ENCODE measurements at places on chromosomes 5 and 9.

GRCh38 chr9:4486176-4486575 is 4.1 kb upstream of the SLC1A1 start:
- no peak for DNase-seq

DNA sequence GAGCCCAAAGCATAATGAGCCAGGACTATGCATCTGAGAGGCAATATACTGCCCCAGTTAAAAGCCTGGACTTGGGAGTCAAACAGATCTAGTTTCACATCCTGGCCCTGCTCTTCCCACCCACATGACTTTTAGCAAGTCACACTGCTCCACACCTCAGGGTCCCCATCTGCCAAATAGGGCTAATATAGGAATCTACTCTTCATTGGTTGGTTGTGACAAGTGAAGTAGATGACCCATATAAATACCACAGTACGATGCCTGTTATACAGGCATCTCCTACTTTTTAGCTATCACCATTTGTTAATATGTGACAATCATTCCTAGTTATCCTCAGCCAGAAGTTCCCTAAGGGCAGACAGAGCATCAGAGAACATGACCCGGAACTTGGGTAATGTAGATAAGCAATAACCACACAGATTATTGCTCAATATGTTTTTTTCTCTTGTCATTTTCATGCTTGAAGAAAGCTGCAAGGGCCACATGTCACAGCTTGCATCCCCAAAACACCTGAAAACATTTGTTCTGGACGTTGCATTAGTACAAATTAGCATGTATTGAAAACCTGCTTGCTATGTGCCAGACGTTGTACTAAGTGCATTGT is 20.4 kb downstream of the ADAM19 start:
- DNase-seq, result no peak

- DNase-seq, result no peak
Observed at GRCh38 chr5:89128906-89129625, 246.1 kb upstream of the MEF2C start.

DNA sequence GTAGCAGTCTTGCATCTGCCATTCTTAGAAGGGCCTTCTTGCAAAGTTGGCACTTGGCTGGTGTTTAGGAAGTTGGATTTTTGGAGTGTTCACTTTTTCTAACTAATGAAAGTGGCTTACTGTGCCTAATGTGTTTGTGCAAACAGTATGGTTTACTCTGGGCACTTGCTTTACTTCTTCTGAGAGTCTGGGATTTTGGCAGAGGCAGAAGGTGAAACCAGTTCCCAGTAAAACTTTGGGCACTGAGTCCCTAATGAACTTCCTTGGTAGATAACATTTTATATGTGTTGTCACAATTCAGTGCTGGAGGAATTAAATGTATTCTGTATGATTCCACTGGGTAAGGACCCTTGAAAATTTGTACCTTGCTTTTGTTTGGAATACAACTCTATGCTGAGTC is 155.7 kb downstream of the FAM170A start:
- no peak for DNase-seq

DNA sequence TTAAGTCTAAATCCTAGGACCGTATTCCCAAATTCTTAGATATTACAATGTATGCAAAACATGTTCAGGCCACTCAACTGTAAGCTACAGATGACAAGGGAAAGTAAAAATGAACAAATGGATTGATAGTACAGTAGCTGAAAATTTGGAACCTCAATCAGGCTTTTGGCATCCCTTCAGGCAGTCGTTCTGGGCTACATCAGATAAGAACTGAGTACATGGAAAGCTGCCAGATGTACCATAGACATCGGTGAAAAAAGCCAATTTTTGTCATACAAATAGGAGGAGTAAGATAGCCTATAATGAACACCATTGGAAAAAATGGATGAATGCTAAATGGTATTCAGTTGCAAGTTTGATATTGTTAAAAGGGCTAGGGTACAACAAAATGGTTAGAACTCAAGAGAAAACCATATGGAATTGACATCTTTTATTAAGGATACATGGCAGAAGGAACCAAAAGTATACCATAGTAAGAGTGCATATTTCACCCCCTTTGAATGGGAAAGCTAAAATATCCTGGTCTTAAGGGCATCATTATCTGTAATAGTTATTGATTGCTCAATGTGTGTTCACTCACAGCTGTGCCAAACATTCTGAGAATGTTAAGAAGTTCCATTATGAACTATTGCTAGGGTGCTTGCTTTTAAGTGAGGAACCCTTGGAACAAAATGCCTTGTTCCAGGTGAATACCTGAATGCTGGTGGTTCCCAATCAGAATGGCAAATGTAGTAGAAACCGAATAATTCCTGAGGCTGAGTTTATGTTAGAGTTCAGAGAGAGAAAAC is 86.4 kb downstream of the NR3C1 start:
- DNase-seq, result no peak

GRCh38 chr5:177005619-177006264 is 837 bp downstream of the UIMC1 start:
- DNase-seq, result peak; percentile 34

DNA sequence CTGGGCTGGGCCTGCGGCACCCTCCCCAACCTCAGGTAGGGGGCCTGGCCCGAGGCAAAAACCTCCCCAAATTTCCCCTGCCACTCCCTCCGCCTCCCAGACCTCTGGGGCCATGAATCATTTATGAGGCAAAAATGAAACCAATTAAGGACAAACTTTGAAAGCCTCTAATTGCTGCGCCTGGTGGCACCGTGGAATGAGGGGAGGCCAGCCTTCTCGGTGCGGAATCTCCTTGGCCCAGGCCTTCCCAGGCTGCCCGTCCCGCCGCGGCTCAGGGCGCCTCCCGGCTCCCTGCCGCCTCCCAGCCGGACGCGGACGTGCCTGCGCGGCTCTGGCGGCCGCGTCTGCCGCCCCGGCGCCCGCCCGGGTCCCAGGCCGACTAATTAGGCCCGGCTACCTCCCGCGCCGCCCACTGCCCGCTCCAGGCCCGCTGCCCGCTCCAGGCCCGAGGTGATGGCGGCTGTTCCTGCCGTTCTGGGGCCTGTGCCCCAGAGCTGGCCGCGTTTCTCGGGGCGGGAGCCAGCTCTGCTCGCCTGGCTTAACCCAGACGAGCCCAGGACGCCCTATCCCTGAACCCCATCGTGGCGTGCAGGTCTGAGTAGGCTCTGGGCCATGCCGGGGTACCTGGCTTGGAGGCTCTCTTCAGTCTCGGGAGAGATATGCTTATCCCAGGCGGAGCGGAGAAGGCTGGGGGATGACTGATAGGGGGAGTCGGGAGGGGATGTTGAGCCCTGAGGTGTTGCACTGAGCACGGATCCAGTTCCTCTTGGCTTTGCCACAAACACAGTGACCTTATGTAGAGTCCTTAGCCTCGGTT is 20.1 kb downstream of the CXXC5 start:
- peak; percentile 27 for DNase-seq

GRCh38 chr5:156584871-156585270 is 257.9 kb downstream of the SGCD start:
- DNase-seq, result no peak

DNA sequence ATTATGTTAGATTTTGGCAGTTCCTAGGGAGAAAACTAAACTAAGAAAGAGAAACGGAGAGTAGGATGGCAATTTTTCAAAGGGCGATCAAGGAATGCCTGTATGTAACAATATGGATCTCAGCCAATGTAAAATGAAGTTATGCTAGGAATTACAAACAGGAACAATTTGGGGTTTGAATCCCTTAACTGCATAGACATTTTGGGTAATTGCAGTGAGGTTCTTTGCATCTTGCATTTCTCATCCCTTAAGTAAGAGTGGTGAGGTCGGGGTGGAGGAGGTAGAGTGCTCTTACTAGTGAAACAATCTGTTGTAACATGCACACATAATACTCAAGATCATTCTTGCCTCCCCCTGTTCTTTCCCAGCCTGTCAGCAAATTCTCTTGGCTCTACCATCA is 137.6 kb downstream of the NPR3 start:
- DNase-seq, result no peak

GRCh38 chr5:89313044-89313443 is 430.1 kb upstream of the MEF2C start:
- DNase-seq, result no peak

DNA sequence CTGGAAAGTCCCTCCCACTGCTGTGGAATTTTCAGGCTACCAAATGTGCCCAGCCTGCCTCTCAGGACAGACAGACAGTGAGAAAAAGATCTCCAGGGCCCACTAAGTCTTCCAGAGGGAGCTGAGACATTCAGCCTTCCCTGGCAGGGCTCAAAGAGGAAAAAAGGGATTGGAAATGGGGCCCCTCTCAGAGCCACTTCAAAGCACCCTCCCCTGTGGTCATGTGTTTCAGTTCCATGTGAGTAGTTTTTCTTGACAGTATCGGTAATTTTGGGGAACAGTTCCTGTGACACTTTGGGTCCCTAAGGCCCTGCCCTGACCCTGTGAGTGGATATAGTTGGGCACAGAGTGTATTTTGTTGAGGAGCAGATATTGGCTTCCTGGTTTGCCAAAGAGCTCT is 25.0 kb downstream of the LARP1 start:
- DNase-seq, result no peak

DNA sequence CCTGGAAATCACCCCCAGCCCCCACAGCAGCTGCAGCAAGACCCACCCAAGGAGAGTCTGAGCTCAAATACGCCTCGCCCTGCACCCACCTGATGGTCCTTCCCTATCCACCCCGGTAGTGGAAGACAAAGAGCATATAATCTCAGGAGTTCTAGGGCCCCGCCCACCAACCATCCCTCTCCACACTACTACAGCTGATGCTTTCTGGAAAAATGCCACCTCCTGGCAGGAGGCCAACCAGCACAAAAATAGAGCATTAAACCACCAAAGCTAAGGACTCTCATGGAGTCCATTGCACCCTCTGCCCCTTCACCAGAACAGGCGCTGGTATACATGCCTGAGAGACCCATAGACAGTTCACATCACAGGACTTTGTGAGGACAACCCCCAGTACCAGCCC is 22.5 kb upstream of the NIPSNAP3A start:
- DNase-seq, result no peak

DNA sequence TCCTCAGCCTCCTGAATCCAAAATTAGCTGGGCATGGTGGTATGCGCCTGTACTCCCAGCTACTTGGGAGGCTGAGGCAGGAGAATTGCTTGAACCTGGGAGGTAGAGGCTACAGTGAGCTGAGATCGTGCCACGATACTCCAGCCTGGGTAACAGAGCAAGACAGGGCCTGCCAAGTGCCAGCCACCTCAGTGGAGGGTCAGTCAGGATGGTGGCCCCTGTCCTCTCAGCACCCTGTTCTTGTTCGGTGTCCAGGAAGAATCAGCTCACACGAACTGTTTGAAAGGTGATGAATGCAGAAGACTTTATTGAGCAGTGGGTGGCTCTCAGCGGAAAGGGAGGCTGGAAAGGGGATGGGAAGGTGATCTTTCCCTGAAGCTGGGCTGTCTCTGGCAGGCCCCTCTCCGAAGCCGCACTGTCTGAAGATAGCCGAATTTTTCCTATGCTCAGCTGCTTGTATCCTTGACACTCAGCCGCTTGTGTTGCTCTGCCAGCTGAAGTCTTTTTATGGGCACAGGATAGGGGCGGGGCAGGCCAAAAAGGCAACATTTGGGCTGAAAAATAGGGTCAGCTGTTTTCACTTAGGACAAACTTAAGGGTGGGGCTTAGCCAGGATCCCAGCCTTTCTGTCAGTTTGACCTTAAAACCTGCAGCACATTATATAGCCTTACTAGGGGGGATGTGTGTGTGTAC is 50.9 kb downstream of the UBE2R2 start:
- DNase-seq, result no peak

Data from CD4-positive, CD25-positive, alpha-beta regulatory T cell (primary cell).